ENCODE measurements at places on chromosomes 5 and 9.

- no peak for DNase-seq
These were observed 292.0 kb downstream of the NSG2 start for GRCh38 chr5:174337276-174338184.

DNA sequence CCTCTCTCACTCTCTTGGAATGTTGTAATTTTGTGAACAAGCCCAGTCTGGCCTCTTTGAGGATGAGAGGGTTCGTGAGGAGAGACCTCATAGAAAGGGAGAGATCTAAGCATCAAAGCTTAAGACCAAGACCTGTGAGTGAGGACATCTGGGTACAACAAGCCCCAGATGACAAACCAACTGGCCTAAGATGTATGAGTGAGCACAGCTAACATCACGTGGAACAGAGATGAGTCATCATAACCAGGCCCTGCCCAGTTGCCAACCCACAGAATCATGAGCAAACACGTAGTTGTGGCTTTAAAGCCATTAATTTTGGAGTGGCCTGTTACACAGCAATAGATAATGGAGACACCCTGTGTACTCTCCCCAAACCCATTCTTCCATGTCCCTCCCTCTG lies 439.1 kb upstream of the KIF2A start:
- peak; percentile 17 for DNase-seq

- peak; percentile 75 for DNase-seq
These were observed 97.4 kb upstream of the TRIM32 start for GRCh38 chr9:116589392-116590354.

DNA sequence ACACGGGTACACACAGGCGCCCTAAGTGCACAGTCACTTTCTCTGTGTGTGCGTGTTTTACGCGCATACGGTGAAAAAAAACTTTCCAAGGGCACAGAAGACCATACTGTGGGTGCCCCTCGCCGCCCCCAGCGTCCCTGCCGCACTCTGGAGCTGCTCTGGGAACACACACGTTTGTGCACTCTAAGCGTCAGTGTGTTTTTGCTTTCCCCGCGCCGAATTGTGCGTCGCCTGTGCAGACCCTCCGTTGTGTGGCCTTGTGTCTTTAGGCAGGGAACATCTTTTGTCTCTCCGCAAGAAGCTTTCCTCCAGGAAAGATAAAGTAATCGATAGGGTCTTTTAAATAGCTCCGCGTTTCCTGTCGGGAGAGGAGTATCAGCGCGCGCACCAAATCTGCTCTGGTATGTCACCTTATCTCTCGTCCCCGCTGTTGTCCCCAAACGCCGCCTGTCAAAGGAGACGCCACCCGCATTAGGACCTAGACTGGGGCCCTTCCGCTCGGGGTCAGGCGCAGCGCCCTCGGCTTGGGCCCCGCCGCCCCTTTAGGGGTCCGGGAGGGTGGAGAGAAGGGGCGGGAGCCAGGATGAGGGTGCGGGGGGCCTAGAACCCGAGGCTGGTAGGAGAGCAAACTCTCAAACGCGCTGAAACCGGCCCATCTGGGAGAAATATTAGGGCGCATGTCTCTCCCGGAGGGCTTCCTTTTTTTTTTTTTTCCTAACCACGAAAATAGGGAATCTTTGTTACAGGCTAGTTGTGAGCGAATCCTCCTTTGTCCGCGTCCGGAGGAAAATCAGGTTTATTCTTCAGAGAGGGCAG lies 10.5 kb upstream of the NKX2-5 start:
- no peak for DNase-seq

GRCh38 chr5:167533814-167534795 lies 757.3 kb upstream of the WWC1 start:
- DNase-seq = no peak

- no peak for DNase-seq
These were observed 133.6 kb downstream of the SIL1 start for GRCh38 chr5:139064613-139065012.

- peak; percentile 11 for DNase-seq
These were observed 39.4 kb downstream of the NNT start for GRCh38 chr5:43642428-43642827.

DNA sequence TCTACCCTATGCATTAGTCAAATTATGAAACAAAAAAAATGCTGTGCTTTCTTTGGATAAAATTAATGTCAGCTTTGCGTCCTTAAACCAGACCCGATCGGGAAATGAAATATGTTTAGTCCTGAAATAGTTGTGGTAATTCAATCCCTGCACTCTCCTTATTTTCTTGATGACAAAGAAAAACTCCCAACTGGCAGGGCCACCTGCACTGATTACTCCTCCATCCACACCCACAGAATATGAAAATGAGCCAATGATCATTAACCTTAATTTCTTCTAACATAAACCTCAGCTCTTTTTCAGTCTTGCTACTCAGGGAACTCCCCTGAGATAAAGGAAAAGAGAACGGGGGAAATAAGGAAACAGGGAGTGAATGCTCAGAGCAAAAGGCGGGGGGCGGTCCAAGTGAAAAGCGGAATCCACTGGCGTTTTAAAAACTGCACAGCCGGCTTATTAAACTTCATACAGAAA lies 245.3 kb downstream of the BNC2 start:
- DNase-seq = no peak

DNA sequence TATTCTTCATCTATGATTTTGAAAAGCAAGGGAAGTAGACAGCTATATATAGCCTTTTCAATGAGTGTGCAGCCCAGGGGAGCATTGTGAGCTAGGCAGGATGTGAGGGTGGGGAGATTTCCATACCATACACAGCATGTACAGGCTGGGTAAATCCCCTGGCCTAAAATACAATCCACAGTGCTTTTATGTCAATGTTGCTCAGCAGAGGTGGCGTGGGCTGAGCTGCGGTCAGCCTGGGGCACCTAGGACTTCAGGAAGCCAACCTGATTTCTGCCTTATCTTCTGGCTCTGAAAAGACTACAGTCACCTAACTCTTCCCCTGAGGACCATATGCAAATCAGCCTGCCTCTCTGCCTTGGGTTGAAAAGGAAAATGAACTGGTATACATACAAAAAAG lies 6.3 kb upstream of the GARIN3 start:
- DNase-seq = no peak

GRCh38 chr9:98380065-98380681 lies 124.7 kb upstream of the TBC1D2 start:
- peak; percentile 35 for DNase-seq

DNA sequence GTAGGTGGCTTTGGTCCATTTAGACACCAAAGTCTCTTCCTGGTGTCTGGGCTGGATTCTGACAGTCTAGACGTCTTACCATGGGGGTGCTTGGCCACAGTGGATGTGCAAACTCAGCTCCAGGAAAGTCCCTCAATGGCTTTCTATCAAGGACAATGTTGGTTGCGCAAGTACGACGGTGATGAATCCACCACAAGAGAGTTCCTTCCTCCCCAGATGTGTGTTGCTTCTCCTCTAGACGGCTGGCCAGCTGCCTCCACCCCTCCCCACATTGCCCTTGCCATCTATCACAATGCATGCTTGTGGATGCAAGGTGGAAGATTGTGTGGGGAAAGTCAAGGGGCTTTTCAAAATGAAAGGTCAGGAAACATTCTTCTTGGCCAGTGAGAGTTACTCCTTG lies 89.7 kb upstream of the IRX2 start:
- DNase-seq = no peak

DNA sequence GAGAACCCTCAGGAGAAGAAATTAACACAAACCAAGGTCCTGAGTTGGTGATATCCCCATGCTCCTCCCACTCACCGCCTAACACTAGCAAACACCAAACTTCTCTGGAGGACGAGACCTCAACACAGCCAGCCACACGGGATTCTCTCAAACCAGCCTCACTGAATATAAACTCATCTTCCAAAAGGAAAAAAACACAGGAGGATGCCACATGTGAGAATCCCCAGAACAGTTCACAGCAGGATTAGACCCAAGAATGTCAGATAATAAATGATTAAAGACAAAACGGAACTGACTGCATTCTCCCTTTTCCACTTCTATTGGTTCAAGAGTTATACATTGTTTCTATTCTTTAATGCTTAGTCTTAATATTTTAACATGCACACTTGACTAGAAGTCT lies 89.2 kb downstream of the LPAR1 start:
- DNase-seq = no peak

- no peak for DNase-seq
These were observed 3.1 kb upstream of the UNC13B start for GRCh38 chr9:35158501-35159280.

DNA sequence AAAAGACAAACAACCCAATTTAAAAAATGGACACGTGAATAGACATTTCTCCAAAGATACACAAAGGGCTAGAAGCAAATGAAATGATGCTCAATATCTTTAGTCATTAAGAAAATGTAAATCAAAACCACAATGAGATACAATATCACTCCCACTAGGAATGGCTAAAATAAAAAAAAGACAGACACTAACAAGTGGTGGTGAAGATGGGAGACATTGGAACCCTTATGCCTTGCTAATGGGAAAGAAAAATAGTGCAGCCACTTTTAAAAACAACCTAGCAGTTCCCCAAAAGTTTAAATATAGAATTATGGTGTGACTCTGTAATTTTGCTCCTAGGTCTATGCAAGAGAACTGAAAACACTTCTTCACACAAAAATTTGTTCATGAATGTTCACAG lies 40.7 kb downstream of the SH3TC2 start:
- DNase-seq = no peak

DNA sequence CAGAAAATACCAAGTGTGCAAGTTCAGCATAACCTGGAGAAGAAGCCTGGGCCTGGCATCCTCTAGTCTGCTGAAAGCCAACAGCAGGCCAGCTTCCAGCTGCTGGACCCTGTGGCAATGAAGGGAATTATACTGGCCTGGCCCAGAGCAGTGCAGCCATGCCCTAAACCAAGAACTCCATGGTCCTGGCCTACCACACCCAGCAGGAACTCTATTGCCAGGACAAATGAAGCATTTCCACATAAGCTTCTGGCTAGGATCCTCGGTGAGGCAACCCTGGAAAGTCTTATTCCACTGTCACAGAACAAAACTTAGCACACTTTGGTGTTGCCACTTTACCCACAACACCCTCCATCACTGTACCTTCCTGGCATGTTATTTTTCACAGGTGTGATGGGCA lies 35.5 kb downstream of the CDK5RAP2 start:
- DNase-seq = no peak

DNA sequence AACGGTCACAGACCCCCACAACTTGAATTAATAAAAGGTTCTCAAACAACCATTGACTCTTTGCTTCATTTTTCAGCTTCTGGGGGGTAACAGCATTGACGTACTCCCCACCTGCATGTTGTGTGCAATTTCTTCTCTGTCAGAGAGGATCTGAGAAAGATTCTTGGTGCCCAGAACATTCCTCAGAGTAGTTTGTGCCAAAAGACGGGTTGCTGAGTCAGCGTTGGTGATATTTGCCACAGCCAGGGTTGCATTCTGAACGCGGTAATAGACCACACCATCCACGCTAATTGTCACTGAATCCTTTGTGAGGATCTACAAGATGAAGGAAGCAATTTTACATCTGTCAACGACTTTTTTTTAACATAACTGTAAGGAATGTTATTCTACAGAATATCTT lies 21.0 kb downstream of the STOM start:
- DNase-seq = no peak

- DNase-seq = no peak
These were observed 338.6 kb downstream of the EBF1 start for GRCh38 chr5:158761161-158761560.

DNA sequence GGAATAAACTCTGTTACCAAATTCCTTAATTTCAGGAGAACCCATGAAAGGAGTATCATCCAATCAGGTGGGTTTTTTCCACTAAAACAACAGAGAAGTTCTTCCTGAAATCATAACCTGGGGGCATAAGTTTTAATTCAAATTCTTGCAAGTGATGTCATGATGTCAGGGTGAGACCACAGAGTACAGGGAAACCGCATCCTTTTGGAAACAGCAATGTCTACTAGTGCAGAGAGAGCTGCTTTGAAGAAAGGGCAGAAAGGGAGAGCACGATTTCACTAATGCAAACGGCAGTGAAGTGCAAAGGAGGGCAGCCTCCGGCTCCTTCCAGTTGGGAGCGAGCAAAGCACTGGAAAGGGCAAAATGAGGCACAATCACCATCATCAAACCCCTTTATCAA lies 20.6 kb upstream of the CMBL start:
- no peak for DNase-seq

Measured in foreskin melanocyte (primary cell).